SIG-M5 (cell line): ENCODE measurements at places on chromosomes 11 and 22.

DNA sequence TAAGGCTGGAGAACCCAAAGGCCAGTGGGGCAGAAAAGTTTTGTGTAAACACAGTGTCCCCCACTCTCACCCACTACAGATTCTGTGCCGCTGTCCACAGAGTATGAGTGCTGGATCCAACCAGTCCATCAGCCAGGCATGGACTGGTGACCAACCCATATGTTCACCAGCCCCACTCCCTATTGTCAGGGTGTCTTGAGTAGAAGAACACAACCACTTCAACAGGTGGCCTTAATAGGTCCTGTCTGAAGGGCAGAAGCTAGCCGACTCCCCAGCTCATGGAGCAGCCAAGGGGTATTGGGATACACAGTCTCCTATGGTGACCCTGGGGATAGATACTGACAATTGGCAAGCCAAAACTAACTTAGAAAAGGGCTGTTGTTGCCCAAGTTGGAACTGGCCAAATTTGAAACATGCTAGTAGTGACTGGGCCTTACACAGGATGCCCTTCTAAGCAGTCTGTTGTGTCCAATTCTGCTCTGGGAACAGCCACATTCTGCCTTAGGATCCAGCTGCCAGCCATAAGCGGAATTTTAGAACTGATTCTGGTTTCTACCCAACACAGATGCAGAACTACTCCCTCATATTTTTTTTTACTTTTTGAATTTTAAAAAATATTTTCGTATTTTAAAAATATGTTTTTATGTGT is 19.8 kb upstream of the PGM2L1 start:
- DNase-seq: no peak

- DNase-seq: no peak
Measured at GRCh38 chr22:40919446-40919845, 31.7 kb upstream of the RBX1 start.

DNA sequence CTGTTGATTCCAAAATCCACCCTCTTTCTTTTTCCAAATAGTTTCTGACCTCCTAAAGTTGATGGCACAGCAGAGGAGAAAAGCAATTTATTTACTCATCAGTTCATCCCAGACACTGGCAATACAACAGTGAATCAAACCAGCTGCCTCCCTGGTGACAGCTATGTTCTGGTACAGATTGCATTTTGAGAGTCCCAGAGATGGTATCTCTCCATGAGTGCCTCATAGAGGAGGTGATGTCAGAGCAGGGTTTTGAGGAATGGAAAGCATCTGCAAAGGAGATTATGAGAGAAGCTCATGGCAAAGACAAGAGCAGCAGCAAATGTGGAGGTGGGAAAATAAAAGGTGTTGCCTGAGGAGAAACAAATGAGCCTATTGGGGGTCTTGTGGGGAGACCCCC is 377.2 kb downstream of the MN1 start:
- DNase-seq: no peak

DNA sequence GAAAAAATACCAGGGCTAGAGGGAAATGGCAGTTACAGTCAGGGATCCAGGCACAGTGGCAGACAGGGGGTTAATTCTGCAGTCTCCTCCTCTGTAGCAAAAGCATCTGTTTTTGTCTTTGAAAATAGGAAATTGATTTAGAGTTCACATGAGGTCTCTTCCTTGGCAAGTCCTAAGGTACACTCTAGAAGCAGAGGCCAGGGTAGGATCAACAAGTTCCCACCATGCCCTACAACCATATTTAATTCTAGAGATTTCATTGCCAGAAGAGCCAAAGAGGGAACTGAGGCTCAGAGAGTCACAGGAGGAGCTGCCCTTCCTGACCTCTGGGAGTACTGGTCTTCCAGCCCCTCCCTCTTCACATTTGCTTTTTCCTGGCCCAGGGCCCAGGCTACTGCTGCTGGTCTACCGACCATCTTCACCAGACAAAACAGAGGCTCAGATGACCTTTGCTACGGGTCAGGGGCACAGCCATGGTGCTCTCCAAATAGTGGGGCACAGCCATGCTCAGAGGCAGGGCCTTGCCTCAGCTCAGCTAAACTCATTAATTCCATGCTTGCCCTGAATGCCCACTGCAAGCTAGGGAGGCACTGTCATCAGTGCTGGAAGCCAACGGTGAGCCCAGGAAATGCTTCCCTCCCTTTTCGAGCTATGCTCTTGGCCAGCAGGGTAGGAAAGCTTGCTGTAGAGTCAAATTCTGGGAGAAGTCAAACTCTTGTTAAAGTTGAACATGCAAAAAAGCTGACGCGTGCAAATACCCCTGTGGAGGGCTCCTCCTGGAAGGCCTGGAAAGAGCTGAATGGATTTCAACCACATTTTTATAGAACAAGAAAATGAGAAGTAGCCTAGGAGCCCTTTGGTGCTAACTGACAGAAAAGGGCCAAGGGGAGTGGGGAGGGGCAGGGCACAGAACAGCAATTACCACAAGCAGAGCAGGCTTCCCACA is 11.7 kb upstream of the CHRM4 start:
- no peak for DNase-seq

DNA sequence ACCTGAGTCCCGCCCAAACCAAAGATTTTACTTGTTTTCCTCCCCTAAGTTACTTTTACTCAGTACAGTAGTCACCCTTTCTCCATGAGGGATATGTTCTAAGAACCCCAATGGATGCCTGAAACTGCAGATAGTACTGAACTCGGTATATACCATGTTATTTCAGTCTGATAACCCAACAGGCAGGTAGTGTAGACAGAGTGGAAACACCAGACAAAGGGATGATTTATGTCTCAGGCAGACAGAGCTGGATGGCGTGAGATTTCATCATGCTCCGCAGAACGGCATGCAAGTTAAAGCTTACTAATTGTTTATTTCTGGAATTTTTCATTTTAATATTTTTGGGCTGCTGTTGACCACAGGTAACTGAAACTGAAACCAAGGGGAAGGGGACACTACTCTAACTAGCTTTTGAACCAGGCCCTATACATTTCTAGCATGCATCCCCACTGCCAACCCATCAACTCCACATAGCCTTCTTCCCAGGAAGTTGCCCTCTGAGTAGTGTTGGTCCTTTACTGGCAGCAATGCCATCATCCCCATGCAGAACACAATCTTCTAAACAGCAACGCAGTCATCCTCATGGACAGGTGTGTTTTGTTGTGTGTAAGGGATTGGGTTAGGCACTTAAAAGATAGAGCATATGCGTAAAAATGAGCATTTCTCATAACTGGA is 27.7 kb downstream of the CSRP3 start:
- no peak for DNase-seq
